Stimulated activated CD8-positive, alpha-beta memory T cell treated with anti-CD3 and anti-CD28 coated beads, Interleukin-15, amount 100 ng/mL, for 4 hours (primary cell): ENCODE measurements at places on chromosomes 5 and 9.

- no peak for DNase-seq
Observed at GRCh38 chr9:16158093-16158492, 605.2 kb downstream of the CCDC171 start.

- DNase-seq = peak; percentile 47
Observed at GRCh38 chr5:179858241-179858585, 404 bp downstream of the MRNIP start.

DNA sequence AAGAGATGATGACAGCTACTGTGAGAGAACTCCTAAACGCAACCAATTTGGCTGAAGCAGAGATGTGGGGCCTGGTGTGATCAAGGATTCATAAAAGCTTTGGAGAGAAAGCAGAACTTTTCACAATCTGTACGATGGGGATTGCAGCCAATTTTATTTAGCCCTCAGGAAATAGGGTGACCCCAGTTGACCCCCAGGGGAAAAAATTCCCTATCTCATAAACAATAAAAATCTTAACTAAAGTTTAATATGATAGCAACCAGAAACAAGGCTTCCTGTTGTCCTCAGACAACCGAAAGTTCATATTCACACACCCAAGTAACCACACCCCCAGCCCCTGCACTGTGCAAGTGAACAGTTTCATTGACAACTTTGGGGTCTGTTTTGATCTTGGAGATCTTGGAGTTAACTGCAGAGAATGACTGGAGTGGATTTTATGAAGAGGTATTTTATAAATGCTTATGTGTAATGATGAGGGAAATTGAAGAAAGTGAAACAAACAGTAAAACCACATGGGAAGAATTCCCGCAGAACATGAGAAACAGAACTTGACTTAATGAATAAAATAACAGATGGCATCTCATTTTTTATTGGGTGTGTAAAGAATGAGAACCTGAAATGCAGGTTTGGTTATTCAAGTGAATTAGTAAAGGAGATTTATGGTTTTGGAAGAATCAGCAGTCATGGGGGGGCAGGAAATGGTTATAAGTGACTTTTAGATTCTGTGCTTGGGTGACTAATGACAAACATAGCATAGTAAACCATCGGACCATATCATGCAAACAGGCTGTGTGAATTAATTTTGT lies 94.5 kb downstream of the PDE4D start:
- DNase-seq = no peak

DNA sequence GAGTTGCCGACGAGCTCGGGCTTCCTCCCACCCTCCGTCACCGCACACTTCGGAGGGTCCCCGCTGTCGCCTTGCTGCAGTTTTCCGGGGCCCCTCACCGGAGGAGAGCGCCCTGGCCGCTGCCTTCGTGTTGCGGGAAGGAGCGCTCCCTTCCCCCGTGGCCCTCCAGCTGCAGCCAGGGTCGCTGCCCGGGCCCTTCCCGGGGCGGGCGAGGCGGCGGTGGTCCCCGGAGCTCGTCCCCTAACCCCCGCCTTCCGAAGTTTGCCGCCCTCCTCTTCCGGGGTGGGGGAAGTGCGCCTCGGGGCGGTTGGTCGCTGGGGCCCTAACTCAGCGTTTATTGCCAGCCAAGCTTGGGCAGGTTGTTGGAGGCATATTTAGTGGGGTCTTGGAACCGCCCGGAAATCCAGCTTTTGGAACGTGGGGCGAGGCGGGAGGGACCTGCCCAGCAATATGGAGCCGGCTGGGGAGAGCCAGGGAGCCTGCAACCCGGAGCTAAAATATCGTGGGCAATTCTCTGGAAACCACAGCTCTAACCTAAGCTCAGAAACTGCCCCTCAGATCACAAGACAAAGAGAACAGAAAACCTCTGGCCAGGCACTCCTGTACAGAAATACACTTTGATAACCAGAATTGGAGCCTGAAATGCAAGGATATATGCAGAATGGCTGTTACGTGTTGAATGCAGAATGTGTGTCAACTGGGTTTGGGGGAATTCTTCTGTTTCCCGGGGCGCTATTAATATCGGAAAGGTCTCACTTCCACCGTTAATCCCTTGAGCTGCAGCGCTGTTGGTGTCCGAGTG lies 890 bp downstream of the PIK3R1 start:
- DNase-seq = peak; percentile 27

DNA sequence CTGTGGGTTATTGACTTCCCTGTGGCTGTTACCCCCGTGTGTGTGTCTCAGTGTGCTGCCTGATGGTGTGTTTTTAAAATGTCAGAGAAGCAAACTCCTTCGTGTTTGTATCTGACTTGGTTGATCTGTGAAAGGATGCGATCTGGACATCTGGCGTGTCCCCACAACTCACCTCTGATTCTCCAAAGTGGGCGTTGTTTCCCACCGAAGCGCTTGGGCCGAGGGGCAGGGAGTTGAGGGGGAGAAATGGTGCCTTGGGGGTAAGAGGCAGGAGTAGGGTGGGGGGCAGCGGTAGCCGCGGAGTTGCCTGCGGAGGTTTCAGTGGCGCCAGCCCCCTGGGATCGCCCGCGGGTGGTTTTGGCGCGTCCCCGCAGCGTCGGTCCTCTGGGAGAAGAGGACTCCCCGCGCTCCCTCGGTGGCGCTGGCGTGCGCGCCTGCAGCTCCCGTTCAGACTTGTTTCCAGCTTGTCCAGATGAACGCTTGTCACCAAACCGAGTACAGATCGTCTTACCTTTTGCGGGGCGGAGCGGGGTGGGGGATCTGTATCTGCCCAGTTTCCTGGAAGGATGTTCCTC lies 1.1 kb downstream of the MAST4 start:
- no peak for DNase-seq

GRCh38 chr5:66333192-66333591 lies 189.1 kb downstream of the SREK1 start:
- no peak for DNase-seq

DNA sequence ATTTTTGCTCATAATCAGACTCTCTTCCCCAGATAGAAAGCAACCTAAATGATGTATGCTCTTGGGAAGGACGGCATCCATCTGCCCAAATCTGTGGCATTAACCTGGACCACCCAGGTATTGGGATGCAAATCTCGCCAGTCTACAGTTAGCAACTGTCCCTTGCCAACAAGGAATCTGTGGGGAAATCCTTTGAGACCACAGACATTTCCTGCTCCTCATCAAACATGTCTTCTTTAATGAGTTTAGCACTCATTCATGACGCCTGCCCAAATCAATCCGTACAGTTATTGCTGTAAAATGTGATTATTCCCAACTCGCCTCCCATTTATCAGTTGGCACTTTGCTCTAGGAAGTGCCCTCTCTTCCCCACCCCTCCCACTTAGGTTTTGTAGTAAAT lies 7.8 kb downstream of the ROR2 start:
- no peak for DNase-seq

DNA sequence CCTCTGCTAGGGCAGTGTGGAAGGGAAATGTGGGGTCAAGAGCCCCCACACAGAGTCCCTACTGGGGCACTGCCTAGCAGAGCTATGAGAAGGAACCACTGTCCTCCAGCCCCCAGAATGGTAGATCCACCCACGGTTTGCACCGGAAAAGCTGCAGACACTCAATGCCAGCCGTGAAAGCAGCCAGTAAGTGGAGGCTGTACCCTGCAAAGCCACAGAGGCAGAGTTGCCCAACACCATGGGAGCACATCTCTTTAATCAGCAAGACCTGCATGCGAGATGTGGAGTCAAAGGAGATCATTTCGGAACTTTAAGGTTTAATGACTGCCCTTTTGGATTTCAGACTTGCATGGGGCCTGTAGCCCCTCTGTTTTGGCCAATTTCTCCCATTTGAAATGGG lies 52.2 kb downstream of the GKAP1 start:
- no peak for DNase-seq

DNA sequence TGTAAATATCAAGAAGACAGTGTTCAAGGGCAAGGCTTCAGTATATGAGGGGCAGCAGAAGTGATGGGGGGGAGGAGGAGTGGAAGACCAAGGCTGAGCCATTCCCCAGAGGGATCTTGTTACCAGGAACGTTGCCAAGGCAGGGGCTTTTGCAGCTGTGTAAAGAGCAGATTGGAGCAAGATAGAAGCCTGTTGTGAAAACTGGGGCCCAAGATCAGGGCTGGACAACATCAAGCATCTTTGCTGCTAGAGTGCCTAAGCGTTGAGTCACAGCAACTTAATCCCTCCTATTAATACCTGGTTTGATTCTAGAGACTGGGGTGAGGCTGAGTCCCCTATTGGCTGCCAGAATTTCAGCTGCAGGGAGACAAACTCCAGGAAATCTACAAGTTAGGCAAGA lies 18.4 kb upstream of the ERCC6L2 start:
- no peak for DNase-seq

GRCh38 chr9:89171231-89171630 lies 7.4 kb downstream of the SHC3 start:
- no peak for DNase-seq

DNA sequence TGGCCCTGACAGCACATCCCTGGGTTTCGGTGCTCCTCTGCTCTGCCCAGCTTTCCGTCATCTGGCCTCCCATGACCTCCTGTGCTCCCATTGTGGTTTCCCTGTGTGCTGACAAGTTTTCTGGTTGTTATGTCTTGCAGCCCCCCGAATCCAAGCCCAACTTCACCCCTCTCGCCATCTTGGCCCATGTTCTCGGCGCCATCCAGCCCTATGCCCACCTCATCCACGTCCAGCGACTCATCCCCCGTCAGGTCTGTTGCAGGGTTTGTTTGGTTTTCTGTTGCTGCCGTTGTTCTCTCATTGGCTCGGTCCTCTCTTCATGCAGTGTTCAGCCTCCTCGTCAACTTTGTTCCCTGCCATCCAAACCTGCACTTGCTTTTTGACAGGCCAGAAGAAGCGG lies 196.4 kb downstream of the NR3C1 start:
- DNase-seq = no peak

DNA sequence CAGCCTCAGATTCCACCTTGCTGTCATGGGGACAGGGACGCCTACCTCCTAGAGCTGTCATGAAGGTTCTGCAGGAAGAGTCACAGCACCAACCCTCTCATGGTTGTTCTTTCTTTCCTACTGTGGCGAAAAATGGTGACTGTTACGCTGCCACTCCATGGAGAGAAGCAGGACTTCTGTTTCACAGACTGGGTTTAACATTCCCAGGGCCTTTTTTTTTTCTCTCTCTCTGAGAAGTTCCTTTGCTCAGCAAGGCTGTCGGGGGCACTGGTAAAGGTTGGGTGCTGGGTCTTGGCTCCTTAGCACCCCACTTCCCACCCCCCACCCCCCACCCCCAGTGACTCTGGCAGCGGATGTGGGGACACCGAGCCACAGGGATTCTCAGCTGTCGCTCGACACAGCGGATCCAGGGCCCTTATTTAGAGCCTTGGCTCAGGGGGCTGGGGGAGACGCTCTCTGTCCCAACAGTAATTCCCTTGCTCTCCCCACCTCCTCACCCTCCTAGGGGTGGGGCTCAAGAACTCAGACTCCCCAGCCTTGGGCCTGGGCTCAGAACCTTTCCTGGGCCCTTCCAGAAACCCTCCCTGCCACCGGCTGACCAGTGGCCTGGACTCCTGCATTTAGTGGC lies 34.4 kb downstream of the DUSP1 start:
- no peak for DNase-seq

- no peak for DNase-seq
Observed at GRCh38 chr9:33227008-33227398, 13.0 kb upstream of the SPINK4 start.
